GM19239 (cell line): ENCODE measurements at places on chromosomes 4 and X.

DNA sequence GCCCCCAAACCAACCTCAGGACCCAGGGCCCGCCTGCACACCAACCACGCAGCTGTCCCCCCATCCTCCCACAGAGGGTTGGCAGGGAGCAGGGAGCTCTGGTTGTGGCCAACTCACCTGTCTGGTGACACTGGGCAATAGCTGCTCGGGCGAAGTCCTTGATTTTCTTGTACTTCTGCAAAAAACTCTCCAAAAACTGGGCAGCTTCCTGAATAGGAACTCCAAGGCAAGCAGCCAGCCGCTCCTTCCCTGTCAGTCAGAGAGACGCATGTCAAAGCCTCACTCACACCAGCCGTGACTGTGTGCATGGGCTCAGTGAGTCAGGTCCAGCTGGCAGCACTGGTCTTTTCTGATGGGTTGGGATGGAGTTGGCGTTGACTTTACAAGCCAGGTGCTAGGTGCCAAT, 26.4 kb downstream of the NAT8L start:
- DNase-seq = no peak

DNA sequence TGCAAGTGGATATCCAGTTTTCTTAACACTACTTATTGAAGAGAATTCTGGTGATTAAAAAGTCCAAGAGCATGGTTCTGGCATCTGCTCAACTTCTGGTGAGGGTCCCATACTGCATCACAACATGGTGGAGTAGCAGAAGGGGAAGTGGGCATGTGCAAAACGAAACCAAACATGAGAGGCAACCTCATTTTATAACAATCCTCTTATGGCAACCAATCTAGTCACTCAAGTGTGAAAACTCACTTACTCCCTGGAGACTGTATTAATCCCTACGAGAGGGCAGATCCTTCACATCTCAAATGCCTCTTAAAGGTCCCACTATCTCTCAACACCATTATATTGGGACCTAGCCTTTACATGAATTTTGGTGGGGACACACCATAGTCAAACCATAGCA, 55.4 kb upstream of the TRO start:
- DNase-seq = no peak

GRCh38 chr4:146098978-146099377, 76.5 kb upstream of the LSM6 start:
- peak; percentile 27 for DNase-seq

- DNase-seq = no peak
These were observed 678 bp downstream of the BMP3 start for GRCh38 chr4:81030981-81031791.

DNA sequence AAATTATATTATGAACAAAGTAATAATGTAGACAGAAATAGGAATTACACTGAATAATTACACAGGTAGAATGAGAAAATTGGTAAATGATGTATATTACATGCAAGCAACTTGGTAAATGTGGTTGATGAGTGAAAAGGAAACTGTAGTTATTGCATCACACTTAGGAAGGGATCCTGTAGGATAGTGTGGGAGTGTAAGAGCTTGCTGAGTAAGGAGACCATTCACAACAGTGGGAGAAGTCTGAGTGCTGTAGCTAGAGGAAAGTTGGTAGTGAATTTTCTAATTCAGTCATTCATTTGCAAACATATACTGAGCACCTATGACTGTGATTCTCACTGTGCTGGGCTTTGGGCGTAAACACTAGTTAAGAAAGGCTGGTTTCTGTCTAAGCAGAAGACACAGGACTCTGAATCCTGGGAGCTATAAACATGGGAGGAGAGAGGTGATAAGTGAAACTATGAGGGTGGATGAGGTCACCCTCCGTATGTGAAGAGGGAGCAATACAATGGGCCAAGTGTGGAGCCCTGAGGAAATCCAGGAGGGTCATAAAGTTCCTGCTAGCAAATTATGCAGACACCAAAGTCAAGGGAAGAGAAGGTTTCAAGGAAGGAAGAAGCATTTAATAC, 14.2 kb upstream of the CPE start:
- no peak for DNase-seq

- no peak for DNase-seq
These were observed 36.7 kb downstream of the ARX start for GRCh38 chrX:24979081-24979480.

- DNase-seq = no peak
These were observed 106.7 kb upstream of the GK2 start for GRCh38 chr4:79514621-79515329.

GRCh38 chr4:40713798-40714197, 36.0 kb upstream of the NSUN7 start:
- no peak for DNase-seq

GRCh38 chr4:39712819-39713607, 15.1 kb downstream of the UBE2K start:
- DNase-seq = no peak

DNA sequence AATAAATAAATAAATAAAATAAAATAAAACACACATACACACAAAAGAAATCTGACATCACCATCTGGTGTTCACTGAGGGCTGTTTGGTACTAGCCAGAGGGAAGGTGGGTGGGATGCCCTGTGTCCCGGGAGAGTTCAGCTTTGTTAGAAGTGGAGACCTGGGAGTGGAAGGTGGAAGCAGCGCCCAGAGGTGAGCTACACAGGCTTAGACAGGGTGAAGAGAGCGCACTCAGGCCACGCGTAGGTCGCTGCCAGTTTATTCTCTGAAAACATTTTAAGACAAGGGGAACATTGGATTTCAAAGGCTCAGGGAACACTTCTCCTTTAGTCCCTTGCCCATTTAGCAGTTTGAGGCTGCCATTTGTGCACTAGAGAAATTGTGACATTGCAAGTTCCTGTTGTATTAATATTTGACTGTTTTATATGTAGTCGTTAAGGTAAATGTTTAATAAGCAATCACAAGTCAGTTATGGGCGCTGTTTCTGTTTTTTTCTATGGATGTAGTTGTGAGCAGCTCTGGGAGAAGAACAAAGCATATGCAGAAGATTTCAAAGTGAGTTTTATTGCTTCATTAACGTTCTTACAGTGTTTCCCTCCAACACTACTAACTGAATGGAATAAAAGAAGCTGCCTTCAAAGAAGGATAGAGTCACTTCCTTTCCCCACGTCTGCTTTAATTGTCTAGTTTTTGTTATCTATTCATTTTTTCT, 405.5 kb upstream of the NR3C2 start:
- no peak for DNase-seq

DNA sequence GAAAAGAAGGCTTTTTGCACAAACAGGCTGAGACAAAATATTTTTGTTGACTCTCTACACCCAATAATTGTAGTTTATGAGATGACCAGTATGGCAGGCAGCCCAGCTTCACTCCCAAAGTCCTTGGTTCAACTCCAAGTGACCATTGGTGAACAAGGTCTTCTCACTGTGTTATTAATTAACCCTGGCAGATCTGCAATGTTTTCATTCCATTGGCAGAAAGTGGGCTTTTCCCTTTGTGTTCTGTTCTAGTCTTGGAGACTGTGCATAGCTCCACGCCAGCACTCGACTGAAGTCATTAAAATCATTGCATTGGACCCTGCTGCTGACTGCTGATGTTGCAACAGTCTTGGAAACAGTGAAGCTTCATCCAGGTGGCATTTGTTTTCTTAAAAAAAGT, 277.3 kb upstream of the HAND2 start:
- no peak for DNase-seq

DNA sequence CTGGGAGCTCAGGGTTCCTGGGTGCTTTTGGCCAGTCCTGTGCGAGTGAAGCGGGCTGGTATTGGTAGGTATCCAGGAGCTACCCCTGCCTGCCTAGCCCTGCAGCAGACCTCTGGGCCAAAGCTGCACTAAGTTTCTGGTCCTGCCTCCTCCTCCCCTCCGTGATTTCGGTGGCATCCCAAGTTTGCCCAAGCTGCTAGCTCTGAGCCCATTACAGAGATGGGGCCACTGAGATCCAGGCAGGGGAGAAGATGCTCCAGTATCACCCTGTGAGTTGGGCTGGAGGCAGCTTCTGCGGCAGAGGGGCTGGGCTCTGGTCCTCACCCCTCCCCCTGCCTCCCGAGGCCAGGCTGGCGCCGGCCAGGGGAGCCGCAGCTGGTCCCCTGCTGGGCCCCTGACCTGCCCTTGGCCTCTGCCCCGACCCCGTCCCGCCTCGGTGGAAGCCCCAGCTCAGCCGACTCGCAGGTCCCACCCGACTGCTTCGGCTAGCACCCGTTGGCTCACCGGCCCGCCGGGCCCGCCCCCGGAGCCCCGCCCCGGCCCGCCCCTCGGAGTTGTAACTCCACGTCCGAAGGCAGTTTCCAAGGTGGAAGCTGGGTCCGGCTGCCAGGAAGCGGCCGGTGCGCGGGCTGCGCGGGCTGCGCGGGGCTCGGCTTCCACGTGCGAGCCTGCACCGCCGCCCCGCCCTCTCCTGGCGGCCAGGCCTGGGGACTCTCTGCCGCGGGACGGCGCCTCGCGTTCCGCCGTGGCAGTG, at the start of gene DUSP9:
Gene DUSP9, plus strand, starts transcription at position 584 of the 754 bp plus-strand sequence. CDS start 751 bp downstream, outside the sequence.
- DNase-seq = no peak

DNA sequence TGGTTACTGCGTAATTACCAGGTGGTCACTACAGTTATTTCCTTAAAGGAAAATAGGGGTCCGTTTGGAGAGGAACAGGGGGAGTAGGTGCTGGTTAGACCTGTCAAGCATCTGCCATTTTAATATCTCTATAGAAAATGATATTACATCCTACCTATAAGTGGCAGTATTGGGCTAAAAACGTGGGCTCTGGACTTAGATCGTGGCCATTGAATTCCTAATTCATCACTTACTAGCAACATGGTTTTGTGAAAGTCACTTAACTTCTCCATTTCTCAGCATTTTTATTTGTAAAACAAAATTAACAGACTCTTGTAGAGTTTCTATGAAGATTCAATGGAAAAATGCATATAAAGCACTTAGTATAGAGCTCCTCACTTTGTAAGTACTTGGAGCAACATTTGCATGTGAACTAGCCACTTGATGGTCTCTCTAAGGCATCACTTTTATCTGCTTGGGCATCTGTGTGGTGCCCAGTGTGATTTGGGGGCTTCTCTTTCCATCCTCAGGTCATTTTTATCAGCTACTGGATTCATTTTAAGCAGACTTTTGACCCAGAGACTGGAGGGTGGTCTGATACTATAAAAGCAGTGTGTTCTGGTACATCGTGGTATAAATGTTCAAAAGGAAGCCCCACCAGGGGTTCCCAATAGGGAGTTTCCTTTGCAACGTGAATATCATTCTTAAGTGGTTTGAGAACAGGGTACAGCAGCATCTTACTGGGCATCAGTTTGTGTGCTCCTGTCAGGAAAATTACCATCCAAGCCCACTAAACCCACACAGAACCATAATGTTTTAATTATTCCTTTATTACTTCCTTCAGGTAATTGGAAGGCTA, 42.7 kb upstream of the RASSF6 start:
- DNase-seq = peak; percentile 10

DNA sequence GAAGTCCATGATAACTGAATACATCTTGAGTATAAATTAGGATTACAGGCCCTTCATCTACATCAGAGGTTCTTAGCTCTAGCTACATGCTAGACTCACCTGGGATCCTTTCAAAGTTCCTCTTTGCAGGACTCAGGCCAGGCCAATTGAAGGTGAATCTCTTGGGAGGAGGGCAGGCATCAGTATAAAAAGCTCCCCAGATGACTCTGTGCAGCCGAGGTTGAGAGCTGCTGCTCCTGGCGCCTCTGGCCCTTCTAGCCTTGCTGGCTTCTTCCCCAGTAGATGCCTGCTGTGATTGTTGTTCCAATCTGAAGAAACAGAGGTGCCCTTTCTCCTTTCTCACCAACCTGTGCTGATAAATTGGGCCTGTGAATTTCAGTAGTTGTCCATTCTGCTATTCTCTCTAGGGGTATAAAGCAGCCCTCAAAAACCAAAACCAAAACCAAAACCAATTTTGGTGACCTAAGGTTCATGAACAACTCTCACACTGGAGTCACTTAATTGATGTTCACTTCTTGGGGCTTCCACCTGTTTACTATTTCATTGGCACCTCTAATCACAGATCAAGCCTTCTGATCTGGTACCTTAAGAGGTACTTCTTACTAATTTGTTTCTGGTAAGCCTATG, 78.7 kb downstream of the SUPT20HL2 start:
- no peak for DNase-seq

- no peak for DNase-seq
These were observed 221.6 kb upstream of the EMCN start for GRCh38 chr4:100739426-100739825.
